ENCODE measurements at places on chromosomes 7 and 10.

- H3K4me1 ChIP-seq, result peaks cover 16% of the 10 kb centered on the region
- DNase-seq, result no peak
- no peak overlapping the region for H3K4me3 ChIP-seq
- no peak overlapping the region for H3K27ac ChIP-seq
- H3K36me3 ChIP-seq, result peaks cover 64% of the 10 kb centered on the region
Observed at GRCh38 chr10:30047430-30047829, 12.0 kb downstream of the JCAD start.

- H3K36me3 ChIP-seq, result no peaks in the 10 kb centered on the region
- no peak overlapping the region for H3K27ac ChIP-seq
- no peaks in the 10 kb centered on the region for H3K27me3 ChIP-seq
- no peak for DNase-seq
- no peak overlapping the region for H3K4me3 ChIP-seq
Observed at GRCh38 chr7:132509643-132510042, 66.6 kb downstream of the PLXNA4 start.

- no peak overlapping the region for H3K4me3 ChIP-seq
- no peaks in the 10 kb centered on the region for H3K27me3 ChIP-seq
- no peak for DNase-seq
- no peak overlapping the region for H3K27ac ChIP-seq
Observed at GRCh38 chr10:80737209-80737608, 199.5 kb downstream of the SH2D4B start.

DNA sequence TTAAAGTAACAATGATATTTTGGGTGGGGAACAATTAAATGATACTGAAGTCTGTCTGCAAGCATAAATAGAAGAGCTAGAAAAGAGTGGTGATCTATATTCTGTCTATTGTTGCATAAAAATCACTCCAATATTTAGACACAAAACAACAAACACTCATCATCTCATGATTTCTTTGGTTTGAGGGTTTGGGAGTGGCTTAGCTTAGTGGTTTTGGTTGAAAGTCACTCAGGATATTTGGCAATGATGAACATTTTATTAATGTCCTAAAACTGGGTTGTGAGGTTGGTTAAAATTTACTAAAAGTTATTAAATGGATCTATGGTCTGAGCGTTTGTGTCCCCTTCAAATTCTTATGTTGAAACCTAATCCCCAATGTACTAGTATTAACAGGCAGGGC is 54.7 kb upstream of the EGFR start:
- no peak overlapping the region for H3K4me3 ChIP-seq
- H3K27me3 ChIP-seq, result no peaks in the 10 kb centered on the region
- H3K4me1 ChIP-seq, result peaks cover 5% of the 10 kb centered on the region

DNA sequence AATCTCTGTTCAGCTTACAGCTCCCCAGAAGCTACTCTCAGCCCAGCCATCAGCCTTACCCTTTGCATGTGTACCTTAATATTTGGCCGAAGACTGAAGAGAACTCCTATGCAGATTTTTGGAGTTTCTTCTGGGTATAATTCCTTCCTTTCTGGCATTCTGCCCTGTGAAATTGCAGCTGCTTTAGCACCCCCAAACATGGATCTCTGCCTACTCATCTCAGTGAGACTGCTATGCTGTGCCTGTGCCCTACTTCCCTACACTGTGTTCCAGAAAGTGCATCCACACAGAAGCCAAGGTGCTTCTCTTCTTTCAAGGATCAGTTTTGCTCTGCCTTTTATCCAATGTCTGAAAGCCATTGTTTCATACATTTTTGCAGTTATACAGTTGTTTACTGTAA is 81.6 kb downstream of the NPY start:
- H3K4me1 ChIP-seq, result no peaks in the 10 kb centered on the region
- no peaks in the 10 kb centered on the region for H3K36me3 ChIP-seq
- H3K27ac ChIP-seq, result no peak overlapping the region
- no peaks in the 10 kb centered on the region for H3K27me3 ChIP-seq
- H3K4me3 ChIP-seq, result no peak overlapping the region

GRCh38 chr10:29009464-29009863 is 279.4 kb upstream of the LYZL1 start:
- no peak overlapping the region for H3K4me3 ChIP-seq
- H3K27me3 ChIP-seq, result peaks cover 6% of the 10 kb centered on the region
- H3K4me1 ChIP-seq, result no peaks in the 10 kb centered on the region

DNA sequence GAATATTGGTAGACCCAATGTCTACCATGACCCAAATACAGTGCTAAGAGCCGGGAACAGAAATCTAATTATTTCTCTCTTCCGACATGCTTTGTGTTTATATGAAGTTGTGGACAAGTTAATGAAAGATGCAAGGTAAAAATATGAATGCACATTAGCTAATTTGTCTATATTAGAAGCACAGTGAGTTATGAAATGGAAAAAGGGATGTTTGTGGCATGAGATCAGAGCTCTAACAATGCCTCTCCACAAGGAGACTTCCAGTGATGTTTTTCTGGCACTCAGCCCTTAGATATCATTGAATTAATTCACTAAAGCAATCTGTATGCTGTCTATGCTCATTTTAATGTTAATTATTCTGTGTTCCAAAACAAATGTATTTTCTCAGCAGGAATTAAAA is 897.2 kb downstream of the CNTNAP2 start:
- H3K27ac ChIP-seq, result no peak overlapping the region
- no peaks in the 10 kb centered on the region for H3K36me3 ChIP-seq
- H3K27me3 ChIP-seq, result no peaks in the 10 kb centered on the region
- no peak for DNase-seq

GRCh38 chr10:48501226-48501625 is 103.6 kb downstream of the ARHGAP22 start:
- no peaks in the 10 kb centered on the region for H3K36me3 ChIP-seq
- DNase-seq, result no peak
- H3K4me1 ChIP-seq, result peaks cover 21% of the 10 kb centered on the region
- H3K27me3 ChIP-seq, result no peaks in the 10 kb centered on the region
- no peak overlapping the region for H3K4me3 ChIP-seq

- no peaks in the 10 kb centered on the region for H3K36me3 ChIP-seq
- no peak for DNase-seq
- no peaks in the 10 kb centered on the region for H3K27me3 ChIP-seq
- no peak overlapping the region for H3K27ac ChIP-seq
- no peaks in the 10 kb centered on the region for H3K4me1 ChIP-seq
Observed at GRCh38 chr7:52958621-52959140, 76.8 kb upstream of the POM121L12 start.

GRCh38 chr7:47326808-47327207 is 255.1 kb downstream of the TNS3 start:
- H3K36me3 ChIP-seq, result peaks cover 14% of the 10 kb centered on the region
- H3K4me1 ChIP-seq, result peaks cover 39% of the 10 kb centered on the region
- no peak overlapping the region for H3K4me3 ChIP-seq

DNA sequence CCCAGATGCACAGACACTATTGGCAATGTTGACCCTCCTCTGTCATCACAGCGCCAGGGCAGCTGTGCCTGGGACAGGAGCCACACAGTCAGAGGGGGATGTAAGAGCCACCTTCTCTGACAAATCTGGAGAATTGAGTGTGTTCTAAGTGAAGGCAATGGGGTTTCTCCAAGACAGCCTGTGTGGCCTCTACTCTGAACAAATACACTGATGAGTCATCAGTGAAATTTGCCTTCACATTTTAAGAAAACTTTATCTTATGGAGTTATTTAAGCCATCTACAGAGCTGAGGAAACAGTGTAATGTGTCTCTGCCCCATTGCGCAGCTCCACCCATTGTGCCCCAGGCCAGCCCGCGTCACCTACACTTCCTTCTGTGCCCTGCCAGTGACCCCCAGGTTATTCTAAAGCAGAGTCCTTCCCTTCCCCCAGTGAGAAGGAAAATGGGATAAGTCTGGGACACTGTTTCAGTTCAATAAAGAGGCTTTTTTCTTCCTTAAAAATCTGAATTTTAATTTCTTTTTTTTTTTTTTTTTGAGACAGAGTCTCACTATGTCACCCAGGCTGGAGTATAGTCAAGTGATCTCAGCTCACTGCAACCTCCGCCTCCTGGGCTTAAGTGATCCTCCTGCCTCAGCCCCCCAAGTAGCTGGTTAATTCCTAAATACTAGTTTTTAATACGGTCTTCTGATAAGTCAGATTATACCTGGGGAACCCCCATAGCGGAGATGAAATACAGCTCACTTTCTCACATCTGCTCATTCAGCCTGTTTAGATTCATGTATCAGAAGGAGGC is 21.8 kb downstream of the AKR1E2 start:
- no peaks in the 10 kb centered on the region for H3K36me3 ChIP-seq
- H3K4me1 ChIP-seq, result peaks cover 9% of the 10 kb centered on the region
- H3K4me3 ChIP-seq, result no peak overlapping the region

- no peak overlapping the region for H3K4me3 ChIP-seq
- no peaks in the 10 kb centered on the region for H3K27me3 ChIP-seq
- no peaks in the 10 kb centered on the region for H3K36me3 ChIP-seq
- DNase-seq, result no peak
Observed at GRCh38 chr7:19322002-19322401, 176.8 kb upstream of the FERD3L start.

- H3K4me1 ChIP-seq, result peaks cover 19% of the 10 kb centered on the region
- no peaks in the 10 kb centered on the region for H3K27me3 ChIP-seq
- no peaks in the 10 kb centered on the region for H3K36me3 ChIP-seq
- peak overlapping the region; percentile 80 for H3K27ac ChIP-seq
- peak; percentile 79 for DNase-seq
- H3K4me3 ChIP-seq, result no peak overlapping the region
Observed at GRCh38 chr10:61793760-61794703, 107.5 kb upstream of the ARID5B start.

DNA sequence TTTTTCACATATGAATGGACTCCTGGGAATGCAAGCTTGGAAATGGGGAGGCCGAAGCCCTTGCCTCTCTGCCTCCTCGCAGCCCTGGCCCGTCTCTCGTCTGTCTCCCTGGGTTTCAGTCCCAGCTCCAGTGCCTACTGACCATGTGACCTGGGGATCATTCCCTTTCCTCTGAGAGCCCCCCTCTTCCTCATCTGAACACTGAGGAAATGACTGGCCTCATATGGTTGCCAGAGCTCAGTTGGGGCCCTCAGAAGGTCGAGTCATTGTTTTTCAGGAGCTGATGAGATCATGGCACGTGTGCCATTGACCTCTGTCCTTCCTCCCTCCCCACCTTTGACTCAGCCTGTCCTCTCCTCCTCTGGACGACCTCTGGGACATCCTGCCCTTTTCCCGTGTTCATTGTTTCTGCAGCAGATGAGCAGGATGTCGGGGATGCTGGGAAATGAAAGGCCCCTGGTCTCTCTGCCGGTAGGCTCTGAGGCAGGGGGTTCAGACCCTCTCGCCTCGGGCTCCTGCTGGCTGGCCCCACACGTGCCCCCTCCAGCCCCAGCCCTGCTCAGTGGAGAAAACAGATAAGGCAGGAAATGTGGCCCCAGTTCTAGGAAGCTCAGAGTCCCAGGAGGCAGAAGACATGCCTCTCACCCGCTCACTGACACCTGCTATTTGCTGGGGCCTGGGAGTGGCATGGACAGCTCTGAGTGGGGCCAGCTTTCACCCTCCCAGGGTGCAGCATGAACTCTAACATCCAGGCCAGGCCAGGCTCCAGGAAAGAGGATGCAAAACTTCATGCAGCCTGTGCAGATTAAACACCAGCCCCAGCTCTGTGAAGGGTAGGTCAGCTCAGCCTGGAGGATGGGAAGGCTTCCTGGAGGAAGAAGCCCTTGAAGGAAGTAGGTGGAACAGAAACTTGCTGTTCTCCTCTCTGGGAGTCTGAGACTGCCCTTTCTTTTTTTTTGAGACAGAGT is 8.3 kb upstream of the PPP1R35 start:
- H3K36me3 ChIP-seq, result no peaks in the 10 kb centered on the region
- DNase-seq, result peak; percentile 74
- H3K4me1 ChIP-seq, result peaks cover 25% of the 10 kb centered on the region
- no peak overlapping the region for H3K4me3 ChIP-seq

DNA sequence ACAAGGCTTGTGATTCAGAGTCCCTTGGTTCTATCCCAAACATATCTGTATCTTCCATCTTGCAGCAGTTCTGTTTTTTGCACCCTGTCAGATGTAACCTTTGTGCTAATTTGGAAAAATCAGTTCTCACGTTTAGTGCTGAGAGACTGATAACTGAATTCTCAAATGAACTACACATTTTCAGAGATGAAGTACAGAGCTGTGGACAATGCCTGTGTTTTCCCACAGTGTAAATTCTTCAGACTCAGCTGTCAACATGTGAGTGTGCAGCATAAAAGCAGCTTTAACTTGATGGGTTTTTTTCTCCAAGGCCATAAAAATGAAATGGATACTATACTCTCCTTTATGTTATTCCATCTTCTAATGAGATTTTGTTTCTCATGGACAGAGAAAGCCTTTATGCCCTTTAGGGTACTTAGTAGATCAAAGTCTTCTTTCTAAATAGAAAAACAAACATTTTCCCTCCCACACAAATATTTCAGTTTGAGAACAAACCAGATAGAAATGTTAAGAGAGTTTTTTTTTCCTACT is 150.9 kb downstream of the SEMA3A start:
- H3K27me3 ChIP-seq, result no peaks in the 10 kb centered on the region
- H3K4me1 ChIP-seq, result peaks cover 6% of the 10 kb centered on the region
- no peak overlapping the region for H3K4me3 ChIP-seq
- no peak for DNase-seq
- peak overlapping the region; percentile 51 for H3K27ac ChIP-seq

DNA sequence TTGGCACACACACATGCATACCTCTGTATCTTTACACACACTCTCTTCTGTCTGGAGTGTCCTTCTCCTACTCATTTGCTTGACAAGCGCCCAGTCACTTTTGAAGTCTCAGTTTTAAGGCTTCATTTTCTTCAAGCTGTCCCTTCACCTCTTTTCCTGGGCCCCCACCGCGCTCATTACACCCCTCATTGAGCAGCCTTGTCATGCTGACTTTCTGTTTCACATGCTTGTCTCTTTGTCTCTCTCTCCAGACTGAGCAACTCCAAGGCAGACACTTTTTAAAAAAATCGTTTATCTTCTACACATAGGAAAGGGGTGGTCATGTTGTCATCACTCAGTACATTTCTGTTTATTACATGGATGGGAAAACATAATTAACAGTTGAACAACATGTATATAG is 225.2 kb upstream of the FZD1 start:
- H3K27ac ChIP-seq, result no peak overlapping the region
- H3K27me3 ChIP-seq, result no peaks in the 10 kb centered on the region
- H3K36me3 ChIP-seq, result no peaks in the 10 kb centered on the region
- DNase-seq, result no peak

GRCh38 chr10:33145451-33146188 is 187.6 kb upstream of the ITGB1 start:
- H3K27me3 ChIP-seq, result no peaks in the 10 kb centered on the region
- H3K4me1 ChIP-seq, result peaks cover 12% of the 10 kb centered on the region
- H3K36me3 ChIP-seq, result no peaks in the 10 kb centered on the region
- H3K27ac ChIP-seq, result no peak overlapping the region
- no peak overlapping the region for H3K4me3 ChIP-seq
- DNase-seq, result no peak

- no peak for DNase-seq
- H3K27me3 ChIP-seq, result no peaks in the 10 kb centered on the region
Observed at GRCh38 chr7:151673216-151673615, 153.5 kb upstream of the RHEB start.

Data from IMR-90 (cell line).